ENCODE measurements at places on chromosomes 12 and 14. TPM values are rescaled to one million over a fixed set of nuclear protein-coding genes. Genes with fewer than 3 reads are reported as not detected.

The SERPINA10 gene
- not detected for total RNA-seq

The BMAL2 gene
- 37.2 TPM for total RNA-seq

The OR2AP1 gene
- total RNA-seq = not detected

The SENP1 gene
- total RNA-seq = 27.3 TPM

The PTHLH gene
- total RNA-seq = 0.41 TPM

The DUSP16 gene
- total RNA-seq = 4.9 TPM

Measured in A172 (cell line).